Activated gamma-delta T cell treated with Interleukin-2 at 50 U/mL for 16 hours (primary cell): ENCODE measurements at places on chromosomes 2 and 18.

- no peak for DNase-seq
These were observed 360.5 kb upstream of the PIK3C3 start for GRCh38 chr18:41594582-41594981.

DNA sequence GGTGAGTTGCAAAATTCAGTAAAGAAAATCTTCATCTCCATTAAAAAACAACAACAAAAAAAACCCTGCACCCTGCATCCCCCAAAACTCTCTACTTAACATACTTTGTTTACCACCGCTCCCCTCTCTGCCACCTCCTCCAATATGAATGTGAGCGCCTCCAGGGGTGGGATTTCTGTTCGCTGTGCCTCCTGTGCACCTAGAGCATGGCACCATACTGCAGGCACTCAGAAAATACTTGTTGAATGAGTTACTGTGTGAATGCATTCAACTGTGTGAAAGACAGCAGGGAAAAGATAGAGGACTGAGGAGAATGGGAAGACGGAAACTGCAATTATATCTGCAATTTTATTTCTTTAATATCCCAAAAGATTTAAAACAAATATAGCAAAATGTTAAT, 4.5 kb downstream of the CEBPZ start:
- DNase-seq: no peak

DNA sequence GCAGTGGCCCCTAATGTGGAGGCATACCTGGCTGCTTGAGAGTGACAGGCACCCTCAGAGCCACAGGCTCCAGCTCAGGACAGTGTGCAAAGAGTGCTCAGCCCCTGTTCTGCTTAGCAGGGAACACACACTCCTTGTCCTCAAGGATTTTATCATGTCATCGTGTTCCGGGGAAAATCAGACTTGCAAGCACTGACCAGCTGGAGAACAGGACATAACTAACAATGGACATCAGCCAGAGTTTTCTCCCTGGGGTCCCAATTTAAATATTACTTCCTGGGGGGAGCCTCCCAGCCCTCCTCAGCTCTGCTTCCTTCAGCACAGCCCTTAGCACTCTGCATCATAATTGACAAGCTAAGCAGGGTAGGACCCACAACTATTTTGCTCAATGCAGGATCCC, 175.4 kb upstream of the ACAA2 start:
- no peak for DNase-seq

DNA sequence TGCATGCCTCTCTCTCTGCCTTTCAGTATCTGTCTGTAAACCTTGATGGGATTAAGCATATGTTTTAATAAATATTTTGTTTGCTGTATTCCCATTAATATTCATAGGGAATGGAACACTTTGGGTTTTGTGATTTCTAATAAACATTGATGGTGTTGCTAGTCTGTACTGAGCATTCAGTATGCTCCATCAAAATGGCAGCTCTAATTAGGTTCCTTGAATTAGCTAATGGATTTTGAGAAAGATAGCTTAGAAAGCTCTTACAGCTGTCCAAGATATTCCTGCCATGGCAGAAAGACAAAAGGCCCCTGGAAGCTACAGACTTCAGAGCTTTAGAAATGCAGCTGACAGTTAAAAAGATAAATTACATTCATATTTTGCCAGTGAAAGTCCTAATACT, 199.2 kb upstream of the NRP2 start:
- DNase-seq: no peak

- peak; percentile 57 for DNase-seq
These were observed 31.9 kb upstream of the CREG2 start for GRCh38 chr2:101419096-101419663.
